Activated T-helper 1 cell treated with anti-CD3 and anti-CD28 coated beads, Interleukin-2, amount 50 U/mL, for 16 hours (primary cell): ENCODE measurements at places on chromosomes 12 and 14.

DNA sequence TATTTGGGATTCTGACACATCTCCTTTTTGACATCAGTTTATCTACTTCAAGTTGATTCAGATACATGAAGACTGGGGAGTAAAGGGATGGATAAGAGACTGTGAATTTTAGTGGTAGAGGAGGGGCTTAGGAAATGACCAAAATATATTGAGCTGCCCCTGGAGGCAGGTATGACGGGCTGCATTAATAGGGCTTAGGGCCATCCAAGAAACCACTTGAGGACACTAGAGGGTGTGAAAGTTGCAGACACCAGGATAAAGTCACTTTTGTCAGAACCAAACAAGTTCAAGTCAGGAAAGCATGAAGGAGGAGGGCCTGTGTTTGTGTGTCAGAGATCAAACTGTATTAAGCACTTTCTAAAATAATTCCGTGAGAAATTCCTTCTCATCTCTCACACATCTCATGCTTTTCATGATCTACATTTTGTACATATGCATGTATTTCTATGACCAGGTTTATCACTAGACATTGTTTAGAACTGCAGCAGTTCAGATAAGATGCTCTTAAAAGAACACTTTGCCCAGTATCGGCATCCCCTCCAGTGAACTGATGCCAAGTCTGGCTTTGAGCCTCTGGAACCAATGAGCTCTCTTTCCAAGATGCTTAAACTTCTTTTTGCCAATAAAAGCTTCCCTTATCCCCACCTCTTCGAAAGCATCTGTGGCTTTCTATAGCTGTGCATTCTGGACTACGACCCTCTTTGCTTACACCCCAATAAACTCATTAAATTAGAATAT is 136.9 kb downstream of the SLC38A1 start:
- DNase-seq: no peak

- no peak for DNase-seq
Measured at GRCh38 chr14:19823765-19824164, 20.2 kb downstream of the OR4N2 start.

GRCh38 chr12:103933237-103933636 is 3.0 kb downstream of the HSP90B1 start:
- no peak for DNase-seq

DNA sequence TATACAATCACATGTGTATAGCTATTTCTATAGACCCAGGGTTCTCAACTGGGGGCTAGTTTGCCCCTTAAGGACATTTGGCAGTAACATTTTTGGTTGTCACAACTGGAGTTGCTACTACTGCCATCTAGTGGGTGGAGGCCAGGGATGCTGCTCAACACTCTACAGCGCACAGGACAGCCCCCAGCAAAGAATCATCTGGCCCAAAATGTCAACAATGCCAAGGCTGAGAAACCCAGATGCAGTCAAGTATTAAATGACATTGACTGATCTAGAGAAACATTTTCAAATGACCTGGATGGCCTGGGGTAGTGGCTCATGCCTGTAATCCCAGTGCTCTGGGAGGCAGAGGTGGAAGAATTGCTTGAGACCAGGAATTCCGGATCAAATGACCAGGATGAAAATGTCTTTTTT is 5.8 kb downstream of the WSB2 start:
- peak; percentile 51 for DNase-seq

GRCh38 chr12:11949738-11950411 is 120.9 kb upstream of the BCL2L14 start:
- no peak for DNase-seq

DNA sequence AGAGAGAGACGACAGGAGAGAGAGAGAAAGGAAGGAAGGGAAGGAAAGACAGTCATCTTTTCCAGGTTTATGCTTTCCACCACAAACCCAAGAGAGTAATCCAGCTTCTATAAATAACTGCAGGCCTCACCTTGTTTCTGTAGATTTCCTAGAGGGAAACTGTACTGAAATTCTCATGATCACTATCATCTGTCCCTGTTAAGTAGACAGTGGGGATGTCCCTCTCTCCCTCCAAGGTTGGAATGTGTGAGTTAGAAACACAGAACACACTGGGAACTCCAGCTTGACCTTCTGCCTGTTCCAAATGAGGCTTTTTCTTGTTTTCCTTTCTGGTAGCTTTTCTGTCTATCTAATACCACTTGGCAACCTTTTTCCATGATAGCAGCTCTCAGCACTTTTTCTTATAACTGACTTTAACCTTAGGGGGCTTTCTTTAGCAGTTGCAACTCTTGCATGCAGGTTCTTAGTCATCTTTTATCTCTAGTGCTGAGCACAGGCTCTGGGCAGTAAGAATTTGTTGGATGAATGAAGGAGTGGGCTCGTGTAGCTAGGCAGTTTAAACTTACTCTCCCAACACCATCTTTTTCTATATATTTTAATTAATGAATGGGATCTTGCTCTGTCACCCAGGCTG is 22.8 kb upstream of the FBXO33 start:
- DNase-seq: no peak

DNA sequence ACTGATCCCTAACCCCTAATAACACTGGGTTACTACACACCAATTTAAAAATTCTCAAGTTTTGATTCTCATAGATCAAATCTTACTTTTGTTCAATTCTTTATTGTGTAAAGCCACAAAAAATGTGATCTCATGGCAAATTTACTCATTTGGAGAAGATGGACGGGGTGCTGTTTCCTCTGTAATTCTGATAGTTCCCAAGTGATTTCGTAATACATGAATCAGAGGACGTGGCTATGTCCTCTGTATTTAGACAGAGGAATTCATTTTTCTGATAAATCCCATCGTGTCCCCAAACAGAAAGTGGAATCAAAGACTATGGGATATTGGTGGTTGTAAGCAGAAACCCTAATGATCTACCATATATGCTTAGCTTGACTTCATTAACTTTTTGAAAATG is 76.6 kb upstream of the GNG2 start:
- no peak for DNase-seq

DNA sequence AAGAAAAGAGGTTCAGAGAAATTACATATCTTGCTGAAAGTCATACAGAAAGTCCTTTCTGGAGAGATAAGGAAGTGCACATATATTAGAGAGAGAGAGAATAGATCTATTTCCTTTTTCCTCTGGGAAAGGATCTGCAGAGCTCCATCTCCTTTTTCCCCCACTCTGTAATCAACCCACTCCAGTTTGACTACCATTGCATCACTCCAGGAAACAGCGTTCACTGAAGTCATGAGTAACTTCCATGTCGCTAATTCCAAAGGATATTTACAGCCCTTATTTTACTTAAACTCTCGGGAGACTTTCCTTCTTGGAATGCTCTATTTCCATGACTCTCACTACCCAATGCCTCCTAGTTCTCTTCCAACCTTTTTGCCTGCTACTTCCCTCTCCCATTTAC is 72.5 kb upstream of the PARP11 start:
- DNase-seq: no peak

DNA sequence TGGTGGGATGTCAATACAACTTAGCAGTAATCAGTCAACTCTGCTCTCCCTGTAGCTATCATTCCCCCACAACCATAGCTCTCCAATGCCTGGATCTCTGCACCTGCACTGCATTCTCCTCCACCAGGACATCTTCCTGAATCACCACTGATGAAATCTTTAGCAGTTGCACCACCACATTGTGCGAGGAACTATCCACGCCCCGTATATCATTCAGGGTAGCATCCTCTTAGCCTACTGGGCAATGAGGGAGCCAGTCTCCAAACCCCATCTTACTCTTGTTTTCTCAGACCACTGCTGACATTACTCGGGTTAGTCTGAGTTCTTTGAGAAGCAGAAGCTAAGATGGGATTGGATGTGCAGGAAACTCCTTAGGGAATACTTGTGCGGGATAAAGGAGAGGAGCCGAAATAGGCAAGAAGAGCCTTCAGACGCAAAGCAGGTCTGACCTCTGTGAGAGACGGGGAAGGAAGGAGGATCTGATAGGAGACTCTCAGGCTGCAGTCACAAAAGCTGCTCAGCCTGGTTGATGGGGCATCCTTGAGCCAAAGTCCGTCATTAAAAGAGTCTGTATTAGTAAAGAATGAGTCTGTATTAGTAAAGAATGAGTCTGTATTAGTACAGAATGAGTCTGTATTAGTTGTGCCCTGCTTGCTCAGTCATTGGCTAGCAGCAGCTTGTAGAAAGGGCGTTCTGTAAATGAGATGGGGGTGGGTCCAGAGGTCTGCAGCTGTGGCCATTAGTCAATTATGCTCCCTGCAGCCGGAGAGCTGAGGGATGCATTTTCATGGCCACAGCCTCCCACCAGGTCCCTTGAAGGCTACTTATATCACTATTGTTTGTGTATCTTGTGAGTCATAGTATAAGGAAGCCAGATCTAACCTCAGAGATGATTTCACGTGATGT is 49.6 kb upstream of the RASSF3 start:
- no peak for DNase-seq

GRCh38 chr12:71848212-71848611 is 8.7 kb downstream of the TBC1D15 start:
- no peak for DNase-seq

DNA sequence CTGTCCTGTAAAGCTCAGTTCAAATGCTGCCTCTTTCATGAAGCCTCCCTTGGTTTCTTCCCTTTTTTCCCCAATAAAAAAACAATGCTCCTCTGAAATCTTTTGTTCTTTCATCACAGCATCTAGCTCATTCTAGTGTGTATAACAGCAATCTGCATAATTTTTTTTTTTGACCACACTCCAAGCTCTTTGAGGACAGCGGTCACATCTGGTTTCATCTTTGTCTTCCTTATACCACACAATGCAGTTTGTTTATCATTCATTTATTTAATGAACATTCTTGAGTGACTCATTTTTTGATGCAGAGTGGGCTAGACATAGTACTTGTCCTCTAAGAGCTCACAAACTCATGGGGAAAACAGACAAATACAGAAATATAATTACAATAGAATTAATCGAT is 7.3 kb downstream of the GNG2 start:
- DNase-seq: no peak

GRCh38 chr12:120956579-120957300 is 21.6 kb upstream of the HNF1A start:
- DNase-seq: no peak

- DNase-seq: no peak
Measured at GRCh38 chr14:23433457-23433856, 2.0 kb downstream of the MYH7 start.

GRCh38 chr12:51590347-51591015 is 552 bp upstream of the SCN8A start:
- DNase-seq: peak; percentile 60

GRCh38 chr14:101082436-101083384 is 179.2 kb upstream of the RTL1 start:
- DNase-seq: no peak

- DNase-seq: no peak
Measured at GRCh38 chr12:42904683-42905418, 315.3 kb upstream of the PRICKLE1 start.

GRCh38 chr12:54000116-54001114 is at the start of gene HOXC9:
Gene HOXC9 (plus strand): TSS chr12:54000161. CDS start chr12:54000189, 28 bp downstream.
- DNase-seq: no peak

DNA sequence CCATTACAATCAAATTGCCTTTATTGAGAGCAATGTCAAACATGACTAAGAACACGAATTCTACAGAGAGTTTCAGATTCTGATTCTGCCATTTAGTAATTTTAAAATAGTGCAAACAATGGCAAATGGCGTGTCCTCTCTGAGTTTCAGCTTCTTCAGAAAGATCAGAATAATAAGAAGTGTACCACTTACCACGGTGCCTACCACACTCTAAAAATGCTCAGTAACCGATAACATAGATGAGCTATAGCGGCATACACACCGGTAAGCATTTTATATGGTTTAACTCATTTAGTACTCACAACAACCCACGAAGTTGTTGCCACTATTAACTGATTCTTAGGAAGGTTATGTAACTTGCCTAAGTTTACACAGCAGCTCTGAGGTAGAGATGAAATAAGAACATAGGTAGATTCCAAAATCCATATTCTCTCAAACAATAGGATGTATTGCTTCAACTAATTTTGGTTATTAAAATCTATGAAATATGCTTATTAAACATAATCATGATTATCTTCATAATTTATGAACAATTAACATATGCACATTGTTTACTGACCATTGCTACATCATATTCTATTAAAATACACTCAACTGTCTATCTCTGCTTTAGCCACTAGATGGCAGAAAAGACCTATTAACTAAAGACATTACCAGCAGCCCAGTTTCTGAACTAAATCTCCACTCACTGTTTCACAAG is 38.3 kb downstream of the SLC6A15 start:
- no peak for DNase-seq

GRCh38 chr12:68479896-68480291 is 130.8 kb upstream of the RAP1B start:
- no peak for DNase-seq

GRCh38 chr12:67645601-67646000 is 2.9 kb upstream of the DYRK2 start:
- no peak for DNase-seq

DNA sequence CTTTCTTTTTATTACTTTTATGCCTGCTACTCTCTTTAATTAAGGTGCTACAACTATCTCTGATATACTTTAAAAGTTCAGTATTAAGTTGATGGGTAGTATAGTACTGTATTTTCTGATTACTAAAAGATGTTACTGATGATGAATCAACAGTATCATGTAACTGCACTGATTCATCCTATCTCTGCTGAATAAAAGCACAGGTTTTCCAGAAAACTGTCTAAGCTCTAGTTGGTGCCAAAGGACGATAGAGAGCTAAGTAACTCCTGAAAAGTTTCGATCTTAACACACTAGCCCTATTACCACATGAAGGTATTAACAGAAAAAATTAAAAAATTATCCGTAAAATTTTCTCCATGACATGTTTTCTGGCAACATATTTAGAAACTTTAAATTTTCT is 2.1 kb downstream of the SCAF11 start:
- no peak for DNase-seq

GRCh38 chr12:115752913-115753726 is 524.4 kb downstream of the MED13L start:
- DNase-seq: no peak

DNA sequence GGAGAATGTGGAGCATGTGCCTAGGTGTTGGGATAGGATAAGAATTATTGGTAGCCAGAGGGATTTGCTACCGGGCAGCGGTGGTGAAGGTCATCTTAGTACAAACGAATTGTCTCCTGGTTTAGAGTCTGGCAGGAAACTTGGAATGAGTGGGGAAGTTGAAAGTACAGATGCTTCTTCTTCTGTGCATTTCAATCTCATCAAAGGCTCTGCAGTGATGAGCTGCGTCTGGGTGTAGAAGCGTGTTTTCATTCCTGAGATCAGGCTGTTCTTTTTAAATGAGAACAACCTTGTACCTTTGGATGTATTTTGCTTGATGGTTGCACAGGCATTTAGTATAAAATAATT is 2.1 kb downstream of the WNK1 start:
- DNase-seq: no peak
